ENCODE measurements at places on chromosomes 13 and 19.

- DNase-seq: no peak
These were observed 54.0 kb downstream of the SPATA13 start for GRCh38 chr13:24214528-24214927.

GRCh38 chr19:872266-872951 is 12.9 kb downstream of the CFD start:
- DNase-seq: peak; percentile 62

GRCh38 chr19:30924670-30925069 is 424.6 kb downstream of the TSHZ3 start:
- no peak for DNase-seq

DNA sequence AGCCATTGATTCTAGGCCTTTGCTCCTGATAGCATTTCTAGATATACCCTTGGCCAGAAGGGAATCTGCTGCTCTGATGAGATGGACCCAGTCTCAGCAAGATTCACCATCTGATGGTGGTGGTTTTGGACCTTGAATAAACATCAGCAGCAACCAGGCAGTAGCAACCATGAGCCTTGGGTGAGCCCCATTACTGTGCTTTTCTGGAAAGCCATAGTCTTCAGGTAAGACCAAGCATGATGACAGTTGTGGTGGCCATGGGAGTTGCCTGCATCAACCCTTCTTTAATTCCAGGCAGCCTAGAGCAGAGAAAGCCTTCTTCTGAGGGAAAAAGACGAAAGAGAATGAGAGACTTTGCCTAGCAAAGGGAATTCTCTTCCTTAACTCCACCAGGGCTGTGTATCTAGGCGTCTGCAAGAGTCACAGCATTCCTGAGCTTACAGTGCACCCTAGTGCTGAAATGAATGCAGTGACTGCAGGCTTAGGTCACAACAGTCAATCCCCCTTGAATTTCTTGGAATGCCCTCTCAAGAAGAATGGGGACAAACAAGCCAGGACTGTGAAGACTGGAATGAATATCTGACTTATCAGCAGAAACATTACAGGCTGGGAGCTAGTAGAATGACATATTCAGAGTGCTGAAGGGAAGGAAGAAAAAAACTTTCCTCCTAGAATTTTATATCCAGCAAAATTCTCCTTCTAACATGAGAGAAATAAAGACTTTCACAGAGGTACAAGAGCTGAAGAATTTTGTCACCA is 942.4 kb upstream of the PCDH20 start:
- no peak for DNase-seq

GRCh38 chr19:3580156-3580934 is 4.9 kb upstream of the GIPC3 start:
- DNase-seq: no peak

Data from stimulated activated CD4-positive, alpha-beta T cell treated with anti-CD3 and anti-CD28 coated beads, TNF-alpha, amount 100 ng/mL, for 48 hours (primary cell).